ENCODE measurements at places on chromosomes 13 and 19.

DNA sequence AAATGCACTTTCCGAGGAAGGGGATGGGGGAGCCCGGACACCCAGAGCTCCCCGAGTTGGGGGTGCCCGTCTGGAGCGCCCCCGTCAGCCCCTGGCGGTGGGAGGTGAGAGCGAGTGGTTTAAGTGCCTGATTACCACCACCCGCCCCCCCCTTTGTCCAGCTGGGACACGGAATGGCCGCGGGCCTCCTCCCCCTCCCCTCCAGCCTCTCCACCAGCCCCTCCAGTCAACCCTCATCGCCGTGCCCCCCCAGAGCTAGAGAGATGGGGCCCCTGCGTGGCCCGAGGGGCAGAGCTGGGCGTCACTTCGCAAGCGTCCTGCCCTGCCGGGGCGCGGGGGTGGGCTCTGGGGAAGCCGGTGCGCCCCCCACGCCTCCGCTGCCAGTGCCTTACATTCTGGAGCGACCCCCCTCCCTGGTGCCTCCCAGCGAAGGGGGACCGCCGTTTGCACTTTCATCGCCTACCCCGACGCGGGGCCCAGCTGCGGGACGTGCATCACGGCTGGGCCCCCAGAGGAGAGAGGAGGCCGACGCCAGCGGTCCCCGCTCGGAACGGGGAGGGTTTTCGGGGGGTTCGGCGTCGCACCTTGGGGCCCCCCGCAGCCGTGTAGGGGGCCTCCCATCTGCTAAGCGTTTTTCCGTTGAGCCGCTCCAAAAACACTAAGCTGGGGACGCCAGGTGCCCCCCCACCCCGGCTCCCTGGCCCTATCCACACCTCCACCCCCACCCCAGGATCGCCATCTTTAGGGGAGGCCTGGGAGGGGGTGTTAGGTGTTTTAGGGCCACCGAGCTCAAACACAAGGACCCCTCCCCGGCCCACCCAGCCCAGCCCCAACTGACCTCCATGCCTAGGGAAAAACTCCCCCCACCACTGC is 16.4 kb downstream of the SMIM24 start:
- no peak for DNase-seq

- no peak for DNase-seq
Measured at GRCh38 chr13:36520111-36520510, 87.8 kb downstream of the CCNA1 start.

DNA sequence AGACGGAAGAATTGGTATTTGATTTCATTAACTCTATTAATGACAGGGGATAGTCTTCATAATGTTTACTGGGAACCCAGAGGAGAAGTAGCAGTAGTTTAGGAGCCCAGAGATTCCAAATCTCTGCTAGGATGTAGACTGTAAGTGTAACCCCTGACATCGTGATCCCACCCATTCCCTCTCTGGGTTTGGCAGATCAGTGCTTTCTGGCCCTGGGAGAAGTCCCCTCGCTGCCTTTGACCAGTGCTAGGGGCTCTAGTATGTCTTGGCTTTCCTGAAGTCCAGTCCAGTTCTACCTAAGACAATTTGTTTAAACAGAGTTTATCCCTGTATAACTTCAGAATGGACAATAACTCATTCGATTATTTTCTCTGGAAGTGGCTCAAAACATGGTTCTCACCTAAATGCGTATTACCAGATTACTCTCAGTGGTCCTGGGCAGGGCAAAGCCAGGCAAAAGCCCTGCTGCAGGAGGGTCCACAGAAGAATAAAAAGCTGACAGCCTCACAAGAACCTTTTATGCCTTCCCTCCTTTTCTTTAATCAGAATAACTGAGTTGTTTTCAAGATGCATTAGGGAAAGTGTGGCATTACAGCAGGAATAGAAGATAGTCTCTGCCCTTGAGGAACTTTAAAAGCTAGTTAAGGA is 11.8 kb downstream of the KLF5 start:
- DNase-seq = no peak

DNA sequence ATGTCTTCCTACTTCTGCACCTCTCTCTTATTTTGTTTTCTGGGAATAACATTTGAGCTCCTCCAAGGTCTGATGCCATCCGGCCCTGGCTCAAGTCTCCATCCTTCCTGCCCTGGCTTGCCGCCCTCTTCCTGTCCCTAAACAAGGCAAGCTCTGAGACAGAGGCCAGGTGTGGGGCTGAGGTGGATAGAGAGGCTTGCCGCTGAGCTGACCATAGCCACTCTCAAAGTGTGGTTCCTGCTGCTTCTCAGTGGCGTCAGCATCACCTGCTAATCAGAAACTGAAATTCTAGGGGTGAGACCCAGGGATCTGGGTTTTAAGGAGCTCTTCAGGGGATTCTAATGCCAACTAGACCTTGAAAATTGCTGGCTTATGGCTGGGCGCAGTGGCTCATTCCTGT is 6.0 kb upstream of the TPRX2 start:
- no peak for DNase-seq

DNA sequence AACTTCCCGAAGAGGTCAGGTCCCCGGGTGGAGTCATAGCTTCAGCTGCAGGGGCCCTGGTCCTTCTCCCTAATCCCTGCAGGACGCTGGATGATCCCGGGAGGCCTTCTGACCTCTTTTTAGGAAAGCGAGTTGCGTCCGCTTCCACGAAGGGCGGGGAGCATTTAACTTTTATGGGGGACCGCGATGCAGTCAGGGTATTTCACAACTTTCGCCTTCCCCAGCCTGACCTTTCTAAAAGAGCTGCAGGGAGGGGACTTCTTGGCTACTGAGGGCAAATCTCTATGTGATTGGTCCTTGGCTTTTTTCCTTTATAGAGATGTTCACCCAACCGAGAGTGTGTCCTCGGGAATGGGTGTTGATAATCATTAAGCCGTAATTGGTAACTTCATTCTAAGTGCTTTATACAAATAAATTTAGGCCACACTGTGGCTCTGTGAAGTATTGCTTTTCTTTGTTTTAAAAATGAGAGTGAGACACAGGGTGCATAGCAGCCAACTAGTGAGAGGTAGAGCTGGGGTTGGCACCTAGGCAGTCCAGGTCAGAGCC is 778 bp downstream of the ZNF230 start:
- DNase-seq = no peak

DNA sequence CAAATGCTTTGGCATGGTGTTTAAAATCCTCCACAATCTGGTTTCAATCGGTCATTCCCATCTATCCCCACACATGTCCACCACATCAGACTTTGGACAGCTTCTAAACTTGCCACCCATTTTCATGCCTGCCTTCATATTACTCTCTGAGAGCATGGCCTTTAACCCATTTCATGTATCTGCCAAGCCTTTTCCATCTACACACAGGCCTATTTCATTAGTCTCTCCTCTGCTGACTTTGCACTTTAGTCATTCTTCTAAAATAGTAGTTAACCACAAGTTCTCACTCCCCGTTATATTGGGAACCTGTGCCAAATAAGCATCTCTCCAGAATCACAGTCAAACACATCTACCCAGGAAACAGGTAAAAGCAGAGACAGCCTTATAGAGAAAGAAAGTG is 142.2 kb downstream of the MZT1 start:
- no peak for DNase-seq
